ENCODE measurements at places on chromosomes 3 and 15. TPM values are rescaled to one million over a fixed set of nuclear protein-coding genes. Genes with fewer than 3 reads are reported as not detected.

CCR5 gene
- total RNA-seq, result 4.4 TPM

MOBP gene
- total RNA-seq, result 0.16 TPM

AADACL2 gene
- total RNA-seq, result not detected

TMEM202 gene
- total RNA-seq, result not detected

HIGD2B gene
- not detected for total RNA-seq

A4GNT gene
- not detected for total RNA-seq

SAMD7 gene
- not detected for total RNA-seq

SPATA16 gene
- not detected for total RNA-seq

TMEM40 gene
- total RNA-seq, result not detected

HYAL2 gene
- total RNA-seq, result 142 TPM

C3orf85 gene
- not detected for total RNA-seq

DNA sequence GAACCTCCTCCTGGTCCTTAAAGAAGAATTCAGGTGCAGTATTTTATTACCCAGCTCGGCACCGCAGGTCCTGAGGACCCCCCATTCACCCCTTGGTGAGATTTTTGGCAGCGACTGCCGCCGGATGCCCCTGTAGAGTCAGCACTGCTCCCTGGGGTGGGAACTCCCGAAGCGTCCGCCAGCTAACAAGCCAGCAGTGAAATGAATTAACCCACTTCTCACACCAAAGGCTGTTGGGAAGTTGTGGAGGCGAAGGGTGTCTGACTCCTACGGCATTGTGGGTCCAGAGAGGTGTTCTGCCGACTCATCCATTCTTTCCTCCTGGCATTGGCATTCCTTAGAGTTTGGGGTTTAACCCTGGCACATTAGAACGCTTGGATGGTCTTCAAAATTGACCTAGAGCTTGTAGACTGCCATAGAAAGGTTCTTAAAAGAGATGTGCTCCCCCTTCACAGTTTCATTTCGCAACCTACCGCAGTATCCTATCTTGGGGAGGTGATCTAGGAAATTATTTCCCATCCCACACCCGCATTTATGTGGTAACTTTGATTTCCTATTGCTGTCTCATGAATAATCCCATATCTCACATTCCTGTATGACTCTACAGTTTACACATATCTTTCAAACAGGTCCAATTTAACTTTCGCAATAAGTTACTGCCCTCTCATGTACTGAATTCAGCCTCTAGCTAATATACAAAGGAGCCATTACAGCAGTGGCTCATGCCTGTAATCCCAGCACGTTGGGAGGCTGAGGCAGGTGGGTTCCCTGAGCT lies 879 bp upstream of the EIF5A2 start:
- no peak overlapping the region for H3K27ac ChIP-seq
- peak; percentile 3 for DNase-seq
- no peaks in the 10 kb centered on the region for H3K36me3 ChIP-seq
- no peaks in the 10 kb centered on the region for H3K4me1 ChIP-seq

- H3K36me3 ChIP-seq, result no peaks in the 10 kb centered on the region
- no peak overlapping the region for H3K27ac ChIP-seq
- DNase-seq, result no peak
These were observed 5.2 kb downstream of the FOXB1 start for GRCh38 chr15:60009124-60009960.

DNA sequence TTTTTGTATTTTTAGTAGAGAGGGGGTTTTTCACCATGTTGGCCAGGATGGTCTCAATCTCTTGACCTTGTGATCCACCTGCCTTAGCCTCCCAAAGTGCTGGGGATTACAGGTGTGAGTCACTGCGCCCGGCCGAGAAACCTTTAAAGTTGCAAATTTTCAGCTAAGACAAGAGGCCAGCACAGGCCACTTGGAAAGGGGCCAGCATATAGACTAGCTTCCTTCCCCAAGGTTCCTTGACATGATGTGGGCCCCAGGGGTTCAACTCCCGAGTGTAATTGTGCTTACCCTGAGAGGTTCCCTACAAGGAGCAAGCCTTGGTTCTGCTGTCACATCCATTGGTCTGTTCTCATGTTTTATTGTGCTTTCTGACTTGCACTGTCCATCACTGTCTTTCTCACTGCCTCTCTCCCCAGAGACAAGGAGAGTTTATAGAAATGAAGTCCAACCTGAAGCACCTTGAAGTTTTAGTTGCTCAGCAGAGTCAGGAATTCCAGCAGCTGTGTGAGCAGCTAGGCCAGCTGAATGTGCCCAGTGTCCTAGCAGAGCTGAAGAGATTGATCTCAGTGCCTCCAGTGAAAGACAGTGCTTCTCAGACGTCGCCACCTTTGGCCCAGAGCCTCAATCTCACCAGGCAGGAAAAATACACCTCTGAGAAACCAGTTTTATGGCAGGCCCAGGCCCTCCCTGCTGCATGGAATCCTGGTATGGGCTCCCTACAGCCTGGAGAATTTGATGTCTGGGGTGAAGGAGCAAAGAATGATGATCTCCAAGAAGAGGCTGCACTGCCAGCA lies 21.1 kb downstream of the C3orf62 start:
- no peak overlapping the region for H3K4me3 ChIP-seq
- DNase-seq, result no peak
- H3K27ac ChIP-seq, result no peak overlapping the region
- no peaks in the 10 kb centered on the region for H3K27me3 ChIP-seq
- peaks cover 2% of the 10 kb centered on the region for H3K4me1 ChIP-seq
- H3K36me3 ChIP-seq, result no peaks in the 10 kb centered on the region

- H3K27me3 ChIP-seq, result peaks cover 5% of the 10 kb centered on the region
- no peak overlapping the region for H3K4me3 ChIP-seq
These were observed 603 bp downstream of the SLC7A14 start for GRCh38 chr3:170585008-170585936.

GRCh38 chr15:84821501-84822021 lies 4.4 kb downstream of the ALPK3 start:
- H3K27ac ChIP-seq, result no peak overlapping the region
- no peaks in the 10 kb centered on the region for H3K27me3 ChIP-seq
- H3K4me3 ChIP-seq, result no peak overlapping the region

- no peaks in the 10 kb centered on the region for H3K27me3 ChIP-seq
- no peak overlapping the region for H3K27ac ChIP-seq
- peak; percentile 19 for DNase-seq
- no peak overlapping the region for H3K4me3 ChIP-seq
These were observed 87.7 kb downstream of the IL1RAP start for GRCh38 chr3:190601622-190602021.

- no peak overlapping the region for H3K27ac ChIP-seq
- no peak for DNase-seq
- H3K4me1 ChIP-seq, result no peaks in the 10 kb centered on the region
- peak overlapping the region; percentile 48 for H3K4me3 ChIP-seq
- H3K36me3 ChIP-seq, result no peaks in the 10 kb centered on the region
- peaks cover 13% of the 10 kb centered on the region for H3K27me3 ChIP-seq
These were observed 69.2 kb downstream of the GOLGA8B start for GRCh38 chr15:34514251-34514670.

- H3K4me3 ChIP-seq, result no peak overlapping the region
- H3K27me3 ChIP-seq, result no peaks in the 10 kb centered on the region
- DNase-seq, result no peak
- H3K27ac ChIP-seq, result no peak overlapping the region
- H3K36me3 ChIP-seq, result peaks cover 3% of the 10 kb centered on the region
These were observed 166.0 kb downstream of the NEK11 start for GRCh38 chr3:131192701-131193100.

DNA sequence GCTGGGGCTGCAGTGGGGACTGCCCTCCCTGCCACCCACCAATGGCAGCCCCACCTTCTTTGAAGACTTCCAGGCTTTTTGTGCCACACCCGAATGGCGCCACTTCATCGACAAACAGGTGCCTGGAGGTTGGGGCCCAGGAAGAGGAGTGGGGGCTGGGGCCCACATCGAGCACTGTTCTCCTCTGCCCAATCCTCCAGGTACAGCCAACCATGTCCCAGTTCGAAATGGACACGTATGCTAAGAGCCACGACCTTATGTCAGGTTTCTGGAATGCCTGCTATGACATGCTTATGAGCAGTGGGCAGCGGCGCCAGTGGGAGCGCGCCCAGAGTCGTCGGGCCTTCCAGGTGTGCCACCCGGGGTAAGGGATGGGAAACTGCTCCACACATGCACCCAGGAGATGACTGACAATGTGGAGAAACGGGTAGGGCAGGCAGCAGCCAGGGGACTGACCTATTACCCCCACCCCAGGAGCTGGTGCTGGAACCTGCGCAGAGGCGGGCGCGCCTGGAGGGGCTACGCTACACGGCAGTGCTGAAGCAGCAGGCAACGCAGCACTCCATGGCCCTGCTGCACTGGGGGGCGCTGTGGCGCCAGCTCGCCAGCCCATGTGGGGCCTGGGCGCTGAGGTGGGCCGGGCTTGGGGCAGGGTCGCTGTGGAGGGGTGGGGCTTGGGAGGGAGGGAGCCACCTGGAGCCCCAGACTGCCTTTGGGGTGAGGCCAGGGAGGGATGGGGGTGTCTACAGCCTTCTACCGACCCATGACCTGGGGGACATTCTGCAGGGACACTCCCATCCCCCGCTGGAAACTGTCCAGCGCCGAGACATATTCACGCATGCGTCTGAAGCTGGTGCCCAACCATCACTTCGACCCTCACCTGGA lies 22.9 kb downstream of the NBEAL2 start:
- peaks cover 3% of the 10 kb centered on the region for H3K4me1 ChIP-seq
- no peak overlapping the region for H3K4me3 ChIP-seq
- H3K36me3 ChIP-seq, result peaks cover 21% of the 10 kb centered on the region
- H3K27ac ChIP-seq, result no peak overlapping the region
- H3K27me3 ChIP-seq, result no peaks in the 10 kb centered on the region
- DNase-seq, result peak; percentile 67

DNA sequence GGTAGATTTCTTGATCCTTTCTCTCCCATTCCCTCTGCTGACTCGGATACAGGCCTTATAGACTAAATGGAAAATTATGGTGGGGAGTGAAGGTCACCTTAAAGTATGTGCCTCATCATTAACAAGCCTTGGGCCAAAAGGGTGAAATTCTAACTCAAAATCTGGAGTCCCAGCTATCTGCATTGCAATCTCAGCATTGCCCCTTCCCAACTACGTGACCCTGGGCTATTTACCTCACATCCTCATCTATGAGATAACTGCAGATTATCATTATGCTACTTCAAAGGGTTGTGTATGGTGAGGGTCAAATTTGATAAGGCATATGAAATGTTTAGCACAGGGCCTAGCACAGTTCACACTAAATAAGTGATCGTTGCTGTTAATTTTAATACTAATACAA lies 147.7 kb downstream of the WNT5A start:
- no peak for DNase-seq
- H3K27me3 ChIP-seq, result no peaks in the 10 kb centered on the region
- no peaks in the 10 kb centered on the region for H3K4me1 ChIP-seq
- no peak overlapping the region for H3K4me3 ChIP-seq
- H3K36me3 ChIP-seq, result no peaks in the 10 kb centered on the region
- H3K27ac ChIP-seq, result no peak overlapping the region

- no peaks in the 10 kb centered on the region for H3K27me3 ChIP-seq
- no peaks in the 10 kb centered on the region for H3K36me3 ChIP-seq
- peak; percentile 69 for DNase-seq
- no peak overlapping the region for H3K27ac ChIP-seq
These were observed 52.9 kb upstream of the ROBO2 start for GRCh38 chr3:76986876-76987474.

DNA sequence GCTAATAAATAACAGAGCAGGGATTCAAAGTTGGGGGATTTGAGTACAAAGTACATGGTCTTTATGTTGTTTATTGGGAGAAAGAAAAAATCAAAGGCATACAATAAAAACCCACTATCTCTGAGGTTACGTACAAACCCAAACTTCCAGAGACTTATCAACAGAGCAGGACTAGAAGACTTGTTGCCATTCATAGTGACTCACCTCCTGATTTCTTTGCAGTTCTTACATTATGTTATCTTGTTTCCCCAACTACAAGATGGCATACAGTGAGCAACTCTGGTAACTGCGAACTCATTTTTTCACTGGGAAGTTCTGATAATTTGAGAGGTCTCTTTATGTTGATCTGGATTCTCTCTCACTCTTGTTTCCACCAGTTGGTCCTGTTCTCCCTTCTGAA lies 80.6 kb upstream of the ETV5 start:
- peaks cover 3% of the 10 kb centered on the region for H3K4me1 ChIP-seq
- H3K4me3 ChIP-seq, result no peak overlapping the region
- no peak overlapping the region for H3K27ac ChIP-seq
- DNase-seq, result no peak
- H3K36me3 ChIP-seq, result no peaks in the 10 kb centered on the region
- peaks cover 5% of the 10 kb centered on the region for H3K27me3 ChIP-seq

- H3K4me3 ChIP-seq, result no peak overlapping the region
- H3K27me3 ChIP-seq, result no peaks in the 10 kb centered on the region
- no peak for DNase-seq
- H3K4me1 ChIP-seq, result peaks cover 3% of the 10 kb centered on the region
- no peaks in the 10 kb centered on the region for H3K36me3 ChIP-seq
- H3K27ac ChIP-seq, result no peak overlapping the region
These were observed 330.9 kb upstream of the C2CD4B start for GRCh38 chr15:62495670-62496614.

DNA sequence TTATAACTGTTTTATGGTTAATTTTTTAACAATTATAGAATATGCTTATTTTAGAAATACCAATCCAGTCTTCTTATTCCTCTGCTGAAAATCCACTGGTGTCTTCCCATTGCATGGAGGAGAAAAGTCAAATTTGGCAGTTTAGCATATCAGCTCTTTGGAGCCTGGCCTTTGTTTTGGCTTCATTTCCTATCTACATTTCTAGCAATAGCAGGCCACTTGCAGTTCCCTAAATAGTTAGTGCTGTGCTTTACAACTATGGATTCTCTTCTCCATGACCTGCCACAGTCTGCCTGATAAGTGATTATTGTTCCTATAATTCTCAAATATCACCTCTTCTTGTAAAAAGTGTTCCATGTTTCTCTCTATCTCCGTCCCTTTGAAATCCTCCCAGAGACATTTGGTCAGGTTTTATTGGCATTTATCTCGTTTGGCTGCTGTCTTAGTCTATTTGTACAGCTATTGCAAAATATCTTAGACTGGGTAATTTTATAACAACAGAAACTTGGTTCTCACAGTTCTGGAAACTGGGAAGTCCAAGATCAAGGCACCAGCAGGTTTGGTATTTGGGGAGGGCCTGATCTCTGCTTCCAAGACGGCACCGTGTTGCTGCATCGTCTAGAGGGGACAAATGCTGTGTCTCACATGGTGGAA lies 8.2 kb upstream of the SEC22A start:
- no peaks in the 10 kb centered on the region for H3K27me3 ChIP-seq
- H3K4me1 ChIP-seq, result no peaks in the 10 kb centered on the region
- no peaks in the 10 kb centered on the region for H3K36me3 ChIP-seq
- H3K4me3 ChIP-seq, result no peak overlapping the region

DNA sequence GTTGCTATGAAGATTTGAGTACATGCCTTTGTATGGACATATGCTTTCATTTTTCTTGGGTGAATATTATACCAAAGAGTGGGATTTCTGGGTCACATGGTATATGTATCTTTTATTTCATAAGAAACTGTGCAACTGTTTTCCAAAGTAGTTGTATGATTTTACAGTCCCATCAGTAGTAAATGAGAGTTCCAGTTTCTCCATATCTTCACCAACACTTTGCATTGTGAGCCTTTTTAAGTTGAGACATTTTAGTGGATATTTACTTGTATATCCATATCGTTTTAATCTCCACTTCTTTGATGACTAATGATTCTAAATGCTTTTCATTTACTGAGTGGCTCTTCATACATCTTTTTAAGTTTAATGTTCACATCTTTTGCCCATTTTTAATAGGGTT lies 20.3 kb downstream of the MEF2A start:
- DNase-seq, result no peak
- H3K36me3 ChIP-seq, result no peaks in the 10 kb centered on the region
- no peak overlapping the region for H3K27ac ChIP-seq
- no peaks in the 10 kb centered on the region for H3K27me3 ChIP-seq
- H3K4me3 ChIP-seq, result no peak overlapping the region

- H3K27ac ChIP-seq, result no peak overlapping the region
- peak; percentile 32 for DNase-seq
- H3K27me3 ChIP-seq, result no peaks in the 10 kb centered on the region
- H3K36me3 ChIP-seq, result no peaks in the 10 kb centered on the region
These were observed 44.0 kb downstream of the XXYLT1 start for GRCh38 chr3:195226900-195227447.

All from kidney (tissue), 22 donors.